Stimulated activated CD8-positive, alpha-beta memory T cell treated with anti-CD3 and anti-CD28 coated beads, Interleukin-7, amount 100 ng/mL, for 24 hours (primary cell): ENCODE measurements at places on chromosomes 11 and 22.

DNA sequence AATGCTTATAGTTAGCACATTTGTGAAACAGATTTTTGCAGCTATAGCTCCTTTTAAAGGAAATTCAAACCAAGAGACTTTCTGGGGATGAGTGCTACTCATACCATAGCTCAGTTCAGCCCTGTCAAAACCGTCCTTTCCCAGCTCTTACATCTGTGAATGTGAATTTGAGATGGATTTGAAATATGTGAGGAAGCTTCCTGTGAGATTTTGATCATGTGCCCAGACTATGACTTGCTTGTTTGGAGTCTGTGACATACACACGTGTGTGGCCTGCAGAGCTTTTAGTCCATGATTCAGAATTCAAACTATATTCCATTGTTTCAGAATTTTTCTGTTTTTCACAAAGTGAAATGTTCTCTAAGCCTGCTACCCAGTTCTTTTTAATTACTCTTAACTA lies 4.4 kb upstream of the MMP1 start:
- DNase-seq: no peak

GRCh38 chr11:8384199-8384821 lies 120.6 kb upstream of the LMO1 start:
- no peak for DNase-seq

DNA sequence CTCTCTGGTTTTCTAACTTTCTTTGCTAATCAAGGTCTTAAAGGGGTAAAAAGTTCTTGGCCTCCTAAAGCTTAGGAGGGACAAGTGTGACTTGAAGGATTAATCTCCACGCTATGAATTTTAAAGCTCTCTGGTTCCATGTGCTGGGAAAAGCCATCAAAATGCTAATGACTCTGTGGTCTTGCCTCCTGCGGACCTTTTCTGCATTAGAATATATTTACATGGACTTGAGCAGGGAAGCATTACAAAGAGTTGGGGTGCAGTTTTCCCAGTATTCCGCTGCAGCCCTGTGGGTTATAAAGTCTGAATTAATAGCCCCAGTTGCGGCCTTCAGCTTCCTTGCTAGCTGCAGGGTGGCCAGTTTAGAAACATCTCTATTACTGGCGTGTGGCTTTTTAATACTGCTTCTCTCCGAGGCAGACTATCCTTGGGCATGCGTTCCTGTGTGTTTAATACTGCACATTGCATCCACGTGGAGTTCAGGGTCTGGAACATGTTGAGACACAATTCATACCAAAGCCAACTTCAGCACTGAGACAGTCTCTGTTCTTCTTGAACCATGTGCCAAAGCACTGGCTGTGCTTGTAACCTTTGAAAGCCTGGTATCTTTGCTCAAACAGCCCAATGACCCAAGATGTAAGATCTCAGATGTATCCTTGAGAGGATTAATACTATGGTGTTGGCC lies 27.3 kb downstream of the TSPAN18 start:
- no peak for DNase-seq

- DNase-seq: no peak
These were observed 58.0 kb downstream of the KCNJ1 start for GRCh38 chr11:128809128-128809527.

GRCh38 chr11:39149214-39149613 lies 2310.2 kb downstream of the LRRC4C start:
- DNase-seq: no peak

DNA sequence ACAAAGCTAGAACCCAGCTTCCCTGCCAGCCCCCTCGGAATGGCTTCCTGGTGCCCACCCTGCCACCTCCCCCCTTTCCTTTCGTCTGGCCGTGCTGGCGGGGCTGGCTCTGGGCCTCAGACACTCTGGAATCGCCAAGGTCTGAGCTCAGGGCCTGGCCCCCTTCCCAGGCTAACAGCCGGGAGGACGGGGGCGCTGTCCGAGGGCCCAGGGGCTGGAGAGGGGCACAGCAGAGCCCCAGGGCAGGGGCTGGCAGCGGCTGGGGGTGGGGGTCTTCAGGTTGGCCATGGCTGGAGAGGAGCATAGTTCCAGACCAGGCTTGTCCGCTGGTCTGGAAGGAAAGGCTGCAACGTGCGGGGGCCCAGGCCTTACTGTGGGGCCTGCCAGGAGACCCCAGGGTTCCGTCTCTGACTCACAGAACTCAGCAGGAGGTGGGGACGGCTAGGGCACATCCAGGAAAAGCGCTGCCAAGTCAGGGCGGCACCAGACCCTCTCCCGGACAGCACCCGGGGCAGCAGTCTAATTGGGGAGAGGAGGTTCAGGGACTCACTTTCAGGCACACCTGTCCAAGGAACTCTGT lies 861 bp upstream of the LTBP3 start:
- DNase-seq: no peak

DNA sequence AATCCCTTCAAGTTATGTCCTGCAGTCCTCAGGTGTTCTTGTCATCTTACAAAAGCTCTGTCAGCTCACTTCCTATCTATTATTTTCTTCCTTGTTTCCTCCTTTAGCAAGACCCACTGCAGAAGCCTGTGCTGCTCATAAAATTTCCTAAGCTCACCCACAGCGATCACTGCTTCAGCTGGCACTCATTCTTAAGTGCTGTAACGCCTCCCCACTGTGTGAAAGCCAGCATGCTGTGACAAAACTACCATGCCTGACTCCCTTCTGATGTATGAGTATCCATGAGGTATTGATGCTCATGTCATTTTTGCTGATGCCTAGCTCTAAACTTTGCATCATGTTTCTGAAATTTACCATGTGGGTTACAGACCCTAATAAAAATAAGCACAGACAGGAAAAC lies 41.5 kb upstream of the CNTN5 start:
- DNase-seq: no peak

DNA sequence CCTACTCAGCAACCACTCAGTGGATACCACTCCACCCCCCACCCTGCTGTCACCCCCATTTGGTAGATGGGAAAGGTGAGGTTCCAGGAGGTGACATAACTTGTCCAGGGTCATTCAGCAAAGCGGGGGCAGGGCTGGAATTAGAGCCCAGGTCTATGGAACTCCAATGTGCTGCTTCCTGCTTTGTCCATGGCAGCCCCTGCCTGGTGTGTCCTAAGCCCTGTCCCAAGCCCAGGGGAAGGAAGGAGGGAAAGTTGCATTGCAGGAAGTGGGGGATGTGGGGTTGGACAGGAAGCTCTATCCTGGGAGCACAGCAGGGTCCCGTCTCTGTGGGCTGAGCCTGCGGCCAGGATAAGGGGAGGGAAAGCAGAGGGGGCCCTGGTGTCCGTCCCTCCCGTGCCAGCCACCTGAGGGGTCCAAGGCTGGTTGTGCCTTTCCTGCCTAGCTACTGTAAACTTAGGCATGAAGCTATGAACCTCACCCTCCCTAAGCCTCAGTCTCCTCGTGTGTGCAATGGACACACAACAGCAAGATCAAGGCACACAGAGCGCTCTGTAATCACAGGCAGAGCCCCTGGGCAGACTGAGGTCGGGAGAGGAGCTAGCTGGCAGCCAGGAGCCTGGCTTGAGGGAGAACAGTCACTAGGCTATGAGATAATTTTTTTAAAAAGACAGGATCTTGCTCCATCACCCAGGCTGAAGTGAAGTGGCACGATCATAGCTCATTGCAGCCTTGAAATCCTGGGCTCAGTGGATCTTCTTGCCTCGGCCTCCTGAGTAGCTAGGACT lies 12.9 kb downstream of the GAL3ST1 start:
- DNase-seq: no peak

DNA sequence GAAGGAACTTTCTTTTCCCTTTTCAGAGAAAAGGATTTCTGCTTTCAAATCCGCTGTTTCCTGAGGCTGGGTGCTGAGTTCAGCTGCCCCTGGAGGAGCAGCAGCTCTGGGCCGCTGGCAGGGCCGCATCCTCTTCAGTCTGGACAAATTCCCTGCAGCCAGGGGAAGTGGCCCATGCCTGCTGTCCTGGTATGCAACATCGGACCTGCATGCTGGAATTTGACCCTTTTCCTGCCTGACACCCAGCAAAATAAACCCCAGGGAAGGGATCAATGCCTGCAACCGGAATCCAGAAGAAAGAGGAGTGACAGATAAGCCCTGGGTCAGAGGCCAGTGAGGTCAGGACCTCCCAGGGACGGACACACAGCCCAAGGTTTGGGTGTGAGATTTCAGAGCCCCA lies 54.1 kb upstream of the LINC01488 start:
- DNase-seq: no peak

DNA sequence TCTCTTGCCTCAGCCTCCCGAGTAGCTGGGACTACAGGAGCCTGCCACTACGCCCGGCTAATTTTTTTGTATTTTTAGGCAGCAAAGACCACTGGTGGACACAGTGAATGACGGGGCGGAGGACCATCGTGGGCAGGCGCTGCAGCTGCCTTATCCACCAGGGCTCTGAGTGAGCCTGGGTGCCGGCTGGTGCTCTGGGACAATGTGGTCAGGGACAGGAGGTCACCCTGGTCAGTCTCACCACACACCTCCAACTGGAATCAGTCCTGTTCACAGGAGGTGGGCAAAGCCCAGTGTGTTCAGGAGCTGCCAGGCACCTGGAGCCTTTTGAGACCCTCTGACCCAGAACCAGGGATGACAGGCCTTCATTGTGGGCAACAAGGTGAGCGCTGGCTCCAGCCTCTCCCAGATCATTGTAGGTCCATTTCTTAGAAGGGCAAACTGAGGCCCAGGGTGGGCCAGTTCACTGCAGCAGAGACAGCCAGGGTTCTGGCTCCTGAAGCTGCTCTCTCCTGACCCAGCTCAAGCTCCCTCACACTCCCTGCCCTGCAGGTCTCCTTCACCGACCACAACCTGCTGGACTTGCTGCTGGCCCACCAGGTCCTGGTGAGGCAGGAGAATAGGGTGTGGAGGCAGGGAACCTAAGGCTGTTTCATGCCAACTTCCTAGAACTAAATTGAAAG lies 15.7 kb upstream of the CABP2 start:
- DNase-seq: no peak

GRCh38 chr11:2928605-2929530 lies at the start of gene PHLDA2:
PHLDA2 (minus strand) TSS chr11:2929420; CDS start chr11:2929364, 56 bp downstream.
- no peak for DNase-seq

- DNase-seq: no peak
These were observed 26.1 kb downstream of the TMEM184B start for GRCh38 chr22:38246692-38247091.

GRCh38 chr11:47060807-47061206 lies 115.9 kb downstream of the ARFGAP2 start:
- no peak for DNase-seq

DNA sequence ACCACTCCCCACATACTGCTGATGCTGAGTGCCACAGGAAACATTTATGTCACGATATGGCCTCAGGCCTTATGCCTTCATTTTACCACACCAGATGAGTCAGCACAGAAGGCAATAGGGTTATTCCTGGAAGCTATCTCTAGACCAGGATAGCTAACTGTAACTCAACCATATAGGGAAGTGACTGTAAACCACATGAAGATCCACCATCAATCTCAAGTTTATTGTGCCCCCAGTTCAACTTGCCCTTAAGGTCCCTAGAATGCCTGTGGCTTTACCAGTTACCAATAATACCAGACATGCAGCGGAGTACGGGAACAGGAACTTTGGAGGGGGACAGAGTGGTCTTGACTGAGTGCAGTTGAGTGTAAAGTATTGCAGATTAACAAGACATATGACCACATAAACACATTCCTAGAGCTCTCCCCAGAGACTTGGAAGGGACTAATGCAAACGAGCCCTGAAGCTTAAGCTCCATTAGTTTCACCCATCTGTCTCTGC lies 180.9 kb downstream of the KIF18A start:
- no peak for DNase-seq

DNA sequence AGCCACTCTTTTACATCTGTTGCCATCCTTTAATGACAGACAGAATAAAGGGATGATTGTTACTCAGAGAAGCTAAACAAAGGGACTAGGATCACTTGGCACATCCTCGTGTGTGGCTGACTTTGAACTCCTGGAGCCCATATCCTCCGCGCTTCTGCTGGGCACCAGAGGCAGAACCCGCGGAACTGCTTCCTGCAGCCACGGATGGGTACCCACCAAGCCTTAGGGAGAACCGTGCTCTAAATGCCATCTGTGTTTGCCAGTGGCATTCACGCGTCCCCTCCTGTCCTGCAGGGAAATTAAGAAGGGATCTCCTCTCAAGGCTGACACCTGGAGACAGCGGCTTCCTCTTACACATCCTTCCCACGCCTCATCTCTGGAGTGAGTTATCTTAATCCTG lies 294.4 kb downstream of the NTM start:
- no peak for DNase-seq

DNA sequence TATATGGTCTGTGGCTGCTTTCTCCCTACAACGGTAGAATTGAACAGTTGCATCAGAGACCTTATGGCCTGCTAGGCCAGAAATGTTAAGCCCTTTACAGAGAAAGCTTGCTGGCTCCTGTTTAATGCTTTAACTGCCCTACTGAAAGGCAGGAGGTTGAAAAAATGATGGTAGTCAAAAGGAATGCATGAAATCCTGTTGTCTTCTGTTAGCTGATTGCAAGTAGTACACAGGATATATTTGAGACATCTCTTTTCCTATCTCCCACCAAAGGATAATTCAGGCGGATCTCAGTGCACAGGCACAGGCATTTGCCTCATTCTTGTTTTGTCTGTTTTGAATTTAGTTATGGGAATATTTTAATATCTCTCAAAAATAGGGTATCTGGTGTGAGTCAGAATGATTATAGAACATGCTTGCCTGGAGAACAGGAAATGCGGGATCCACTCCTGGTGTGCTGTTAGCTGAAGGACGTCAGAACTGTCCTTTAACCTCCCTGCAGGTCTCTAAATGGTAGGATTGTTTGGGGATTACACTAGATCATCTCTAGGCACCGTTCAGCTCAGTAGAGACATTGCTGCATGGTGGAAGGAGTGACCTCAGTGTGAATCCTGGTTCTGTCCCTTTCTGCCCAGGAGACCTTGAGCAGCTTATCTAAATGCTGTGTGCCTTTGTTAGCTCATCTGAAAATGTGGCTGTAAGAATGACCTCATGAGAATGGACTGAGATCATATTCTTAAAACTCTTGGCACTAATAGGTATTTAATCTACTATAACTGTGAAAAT lies 49.5 kb downstream of the PACS1 start:
- no peak for DNase-seq

DNA sequence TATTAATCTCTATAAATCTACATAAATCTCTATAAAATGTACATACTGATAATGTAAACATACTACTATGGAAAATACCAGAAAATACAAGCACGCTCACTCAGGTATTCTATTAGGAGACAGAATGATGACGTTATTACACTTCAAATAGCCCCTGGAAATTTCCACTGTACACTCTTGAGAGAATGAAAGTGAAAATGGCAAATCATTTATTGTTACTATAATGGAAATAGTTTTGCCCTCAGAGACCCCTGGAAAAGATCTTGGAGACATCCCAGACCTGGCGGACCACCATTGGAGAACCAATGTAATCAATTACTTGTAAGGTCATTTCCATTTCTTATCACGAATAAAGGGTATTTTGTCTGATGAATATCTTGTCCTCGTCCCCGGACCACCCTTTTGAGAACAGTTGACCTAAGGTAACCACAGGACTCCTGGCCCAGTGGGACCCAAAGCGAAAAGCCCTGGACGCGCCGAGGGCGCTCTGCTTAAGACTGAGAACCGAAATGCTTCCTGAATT lies 509 bp upstream of the PRRG4 start:
- DNase-seq: no peak

- DNase-seq: no peak
These were observed 16.2 kb upstream of the FADD start for GRCh38 chr11:70186936-70187335.
